ENCODE measurements at places on chromosomes 6 and 20.

GRCh38 chr20:25470045-25470444, 62.6 kb downstream of the GINS1 start:
- DNase-seq, result no peak

GRCh38 chr20:24938498-24938897, 10.6 kb upstream of the CST7 start:
- DNase-seq, result no peak

GRCh38 chr6:36065916-36066315, 38.3 kb downstream of the MAPK14 start:
- DNase-seq, result no peak

- no peak for DNase-seq
Observed at GRCh38 chr6:136149311-136149710, 100.8 kb downstream of the MTFR2 start.

DNA sequence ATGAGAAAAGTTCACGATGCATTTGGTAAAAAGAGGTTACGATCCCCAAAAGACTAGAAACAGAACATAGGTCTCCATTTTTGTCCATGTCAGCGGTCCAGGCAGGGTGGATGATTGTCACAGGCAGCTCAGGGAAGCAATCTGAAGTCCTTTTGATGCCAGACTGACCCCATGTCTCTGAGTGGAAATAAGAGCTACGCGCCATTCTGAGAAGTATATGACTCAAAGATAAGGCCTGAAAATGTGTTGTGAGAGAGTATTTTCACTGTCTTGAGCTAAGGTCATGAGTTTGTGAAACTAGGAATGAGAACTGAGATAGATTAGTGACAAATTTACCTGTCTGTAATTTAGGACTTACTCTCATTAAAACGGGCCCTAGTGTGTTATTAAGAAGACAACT, 69.5 kb downstream of the LYRM4 start:
- DNase-seq, result no peak

- no peak for DNase-seq
Observed at GRCh38 chr6:125198398-125198937, 44.9 kb downstream of the TPD52L1 start.

DNA sequence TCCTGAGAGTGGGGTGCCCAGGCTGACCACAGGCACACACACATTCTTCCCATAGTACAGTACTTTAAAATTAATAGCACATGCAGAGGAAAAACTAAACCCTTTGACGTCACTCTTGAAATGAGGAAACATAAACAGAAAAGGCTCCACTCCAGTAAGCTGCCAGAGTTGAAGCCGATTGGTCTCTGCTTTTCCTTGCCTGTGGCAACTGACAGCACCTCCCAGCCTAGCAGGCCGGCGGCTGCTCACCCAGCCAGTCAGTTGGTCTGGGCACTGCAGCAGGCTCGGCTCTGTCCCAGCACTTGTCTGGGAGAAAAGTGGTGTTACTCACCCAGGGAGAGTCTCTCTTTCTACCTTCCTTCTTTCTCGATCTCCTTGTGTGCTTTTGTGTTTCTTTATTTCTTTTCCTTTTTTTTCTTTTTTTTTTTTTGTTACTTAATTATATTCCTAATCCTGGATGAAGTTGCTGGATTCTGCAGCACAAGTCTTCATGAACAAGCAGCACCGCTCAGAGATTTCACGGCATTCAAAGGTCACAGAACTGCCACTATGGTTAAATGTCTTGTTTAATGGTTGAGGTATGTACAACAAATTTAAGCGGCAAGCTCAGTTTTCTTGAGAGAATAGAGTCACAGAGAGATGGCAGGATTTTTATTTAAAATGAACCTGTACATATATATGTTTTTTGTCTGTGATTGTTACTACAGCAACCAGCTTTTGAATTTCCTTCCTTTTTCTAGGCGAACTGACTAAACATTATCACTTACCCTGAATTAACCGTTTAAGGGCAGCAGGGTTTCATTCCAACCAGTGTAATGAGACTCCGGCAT, at the start of gene PDE7B:
Gene PDE7B (plus strand): TSS at position 260 of the 830 bp plus-strand sequence.
- no peak for DNase-seq

DNA sequence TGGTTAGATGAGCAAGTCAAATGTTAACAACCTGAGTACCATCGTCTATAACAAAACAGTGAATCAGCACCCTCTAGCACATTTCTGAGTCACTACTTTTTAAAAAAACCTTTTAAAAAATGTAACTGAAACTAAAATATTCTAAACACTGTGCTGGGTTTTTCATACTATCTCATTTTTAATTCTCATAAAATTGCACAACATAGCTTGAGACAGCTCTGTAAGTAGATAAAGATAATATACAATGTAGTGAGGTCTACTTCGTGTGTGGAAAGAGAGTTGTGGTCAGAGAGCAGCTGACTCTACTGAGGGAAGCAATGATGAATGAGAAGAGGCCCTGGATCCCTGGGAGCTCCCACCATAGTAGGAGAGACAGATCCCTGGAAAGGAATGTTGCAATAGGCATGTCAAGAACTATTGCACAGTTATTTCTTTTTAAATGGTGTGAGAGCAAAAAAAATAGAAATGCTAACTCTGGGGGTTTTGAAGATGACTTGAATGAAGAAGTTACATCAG, 13.6 kb upstream of the CALHM6 start:
- DNase-seq, result no peak

- DNase-seq, result no peak
Observed at GRCh38 chr6:154509421-154510143, 903 bp downstream of the CNKSR3 start.

DNA sequence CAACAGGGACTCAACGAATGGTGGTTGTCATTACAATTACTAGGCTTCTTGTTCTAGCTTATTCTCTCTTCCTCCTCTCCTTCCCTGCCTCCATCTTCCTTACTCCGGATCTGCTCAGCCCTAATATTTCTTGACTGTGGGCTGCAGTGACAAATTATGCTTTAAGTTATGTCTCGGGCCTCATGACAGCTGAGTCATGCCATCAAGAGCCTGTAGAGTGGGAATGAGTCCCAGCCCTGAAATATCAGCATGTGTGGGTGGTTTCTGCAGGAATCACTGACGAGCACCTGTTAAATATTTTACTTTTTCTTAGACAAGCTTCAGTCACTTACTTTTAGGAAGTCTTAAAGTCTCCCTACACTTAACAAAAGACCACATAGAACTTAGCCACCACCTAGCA, 83.1 kb upstream of the CBLN4 start:
- no peak for DNase-seq

GRCh38 chr6:119156757-119157505, 78.5 kb upstream of the FAM184A start:
- no peak for DNase-seq

DNA sequence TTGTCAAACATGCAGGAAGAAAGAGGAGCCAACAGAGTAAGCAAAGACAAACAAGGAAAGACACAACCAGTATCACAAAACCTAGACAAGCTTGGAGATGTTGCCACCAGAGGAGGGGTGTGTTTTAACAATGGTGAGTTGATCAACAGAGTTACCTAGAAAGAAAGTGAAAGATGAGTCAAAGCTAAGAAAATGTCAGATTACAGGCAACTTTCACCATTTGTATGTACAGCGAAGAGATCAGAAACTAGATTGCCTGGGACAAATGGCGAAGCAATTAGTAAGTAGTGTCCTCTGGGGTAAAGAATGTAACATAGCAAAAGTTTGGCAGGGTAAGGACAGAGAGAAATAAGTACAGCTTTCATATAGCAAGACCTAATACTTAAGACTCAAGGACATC, 51.6 kb upstream of the POU3F2 start:
- no peak for DNase-seq

- DNase-seq, result no peak
Observed at GRCh38 chr6:133959667-133960368, 6.8 kb downstream of the TBPL1 start.

GRCh38 chr6:167496707-167497106, 171.8 kb downstream of the TTLL2 start:
- DNase-seq, result no peak

DNA sequence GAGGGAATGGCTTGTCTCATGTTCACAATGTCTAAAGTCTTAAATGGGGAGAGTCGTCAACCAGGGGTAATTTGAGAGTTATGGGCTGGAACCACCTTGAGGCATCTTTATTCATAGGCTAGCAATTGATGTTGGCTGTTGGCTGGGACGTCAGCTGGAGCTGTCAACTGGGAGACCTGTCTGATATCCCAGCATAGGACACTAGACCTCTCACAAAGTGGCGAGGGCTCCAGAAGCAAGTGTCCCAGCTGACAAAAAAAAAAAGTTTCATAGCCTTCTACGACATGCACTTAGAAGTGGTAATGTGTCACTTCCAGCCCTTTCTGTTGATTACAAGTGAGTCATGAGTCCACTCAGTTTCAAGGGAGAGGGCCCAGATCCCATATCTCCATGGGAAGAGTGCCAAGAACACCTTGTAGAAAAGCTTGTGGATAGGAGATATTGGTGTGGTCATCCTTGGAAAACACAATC, 278.0 kb downstream of the ESR1 start:
- DNase-seq, result no peak

- no peak for DNase-seq
Observed at GRCh38 chr6:16069222-16069621, 59.7 kb upstream of the MYLIP start.

- no peak for DNase-seq
Observed at GRCh38 chr6:145075425-145075824, 659.9 kb downstream of the EPM2A start.

DNA sequence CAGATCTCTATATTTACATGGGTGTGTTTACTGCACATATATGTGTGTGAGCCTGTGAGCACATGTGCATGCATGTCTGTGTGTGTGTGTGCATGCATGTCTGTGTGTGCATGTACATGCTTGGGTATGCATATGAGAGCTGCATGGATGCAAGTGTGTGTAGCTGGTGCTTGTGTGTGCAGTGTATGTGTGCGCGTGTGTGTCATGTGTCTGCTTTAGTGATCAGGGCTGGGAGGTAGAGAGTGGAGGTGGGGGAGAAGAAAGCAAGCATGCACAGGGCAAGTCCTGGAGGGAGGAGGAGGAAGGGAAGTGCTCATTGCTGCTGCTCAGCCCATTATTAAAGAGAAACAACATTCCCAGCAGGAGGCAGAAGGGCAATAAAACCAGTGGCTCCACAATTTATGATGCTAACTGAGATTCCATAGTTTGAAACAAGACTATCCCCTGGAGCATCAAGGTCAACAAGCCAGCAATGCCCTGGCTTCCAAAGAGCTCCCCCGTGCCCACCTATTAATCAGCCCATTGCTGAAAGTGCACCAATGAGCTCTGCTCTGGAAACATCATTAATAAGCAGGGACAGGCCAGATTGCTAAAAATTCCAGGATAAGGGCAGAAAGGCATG, 414.0 kb downstream of the MAFB start:
- no peak for DNase-seq

GRCh38 chr6:154926366-154926765, 68.7 kb upstream of the TIAM2 start:
- DNase-seq, result no peak

DNA sequence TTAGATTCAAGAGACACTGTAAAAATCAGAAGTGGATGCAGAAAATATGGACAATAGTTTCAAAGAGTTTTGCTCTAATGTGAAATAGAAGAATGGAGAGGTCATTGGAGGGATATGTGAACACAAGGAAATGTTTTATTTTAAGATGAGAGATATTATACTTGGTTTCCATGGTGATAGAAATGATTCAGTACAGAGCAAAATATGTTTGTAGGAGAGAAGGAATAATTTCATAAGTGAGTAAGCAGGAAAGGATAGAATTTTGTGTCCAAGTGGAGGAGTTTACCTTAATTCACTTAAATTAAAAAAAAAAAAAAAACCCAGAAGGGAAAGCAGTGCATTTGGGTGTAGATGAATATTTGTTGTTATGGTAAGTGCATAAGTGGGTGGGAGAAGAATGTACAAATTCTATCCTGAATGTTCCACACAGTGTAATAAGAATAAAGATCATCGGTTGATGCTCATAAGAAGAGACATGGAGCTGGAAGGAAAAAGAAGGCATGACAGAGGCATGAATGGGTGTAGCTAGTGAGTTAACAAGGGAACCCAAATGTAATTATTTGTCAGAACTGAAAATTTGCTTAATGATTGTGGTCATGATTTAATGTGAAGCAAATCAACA, 688.9 kb upstream of the GJE1 start:
- no peak for DNase-seq

- DNase-seq, result no peak
Observed at GRCh38 chr6:161477876-161478425, 204.1 kb upstream of the AGPAT4 start.

DNA sequence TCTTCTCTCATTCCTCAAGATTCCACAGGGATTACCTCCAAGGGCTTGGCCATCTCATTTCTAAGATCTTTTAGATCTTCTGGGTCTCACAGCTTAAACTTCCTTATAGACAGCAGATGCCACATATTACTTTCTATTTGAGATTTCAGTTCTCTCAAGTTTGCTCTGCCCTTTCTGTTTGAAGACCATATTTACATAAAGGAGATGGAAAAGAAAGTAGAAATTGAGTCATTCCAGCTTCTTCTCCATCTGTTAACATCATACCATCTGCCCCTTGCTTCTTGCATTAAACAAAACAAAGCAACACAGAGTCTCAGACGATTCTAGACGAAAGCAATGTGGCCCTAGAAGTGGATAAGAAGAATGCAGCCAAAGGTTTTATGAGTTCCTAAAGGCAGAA, 203.4 kb downstream of the TTLL2 start:
- no peak for DNase-seq

DNA sequence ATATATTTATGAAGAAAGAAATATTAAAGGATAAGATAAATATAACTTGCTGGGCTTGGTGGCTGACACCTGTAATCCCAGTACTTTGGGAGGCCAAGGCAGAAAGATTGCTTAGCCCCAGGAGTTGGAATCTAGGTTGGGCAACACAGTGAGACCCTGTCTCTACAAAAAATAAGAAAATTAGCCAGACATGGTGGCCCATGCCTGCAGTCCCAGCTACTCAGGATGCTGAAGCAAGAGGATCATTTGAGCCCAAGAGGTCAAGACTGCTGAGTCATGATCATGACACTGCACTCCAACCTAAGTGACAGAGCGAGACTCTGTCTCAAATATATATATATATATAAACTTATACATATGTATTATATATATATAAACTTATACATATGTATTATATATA, 164.0 kb downstream of the MRPL14 start:
- no peak for DNase-seq

DNA sequence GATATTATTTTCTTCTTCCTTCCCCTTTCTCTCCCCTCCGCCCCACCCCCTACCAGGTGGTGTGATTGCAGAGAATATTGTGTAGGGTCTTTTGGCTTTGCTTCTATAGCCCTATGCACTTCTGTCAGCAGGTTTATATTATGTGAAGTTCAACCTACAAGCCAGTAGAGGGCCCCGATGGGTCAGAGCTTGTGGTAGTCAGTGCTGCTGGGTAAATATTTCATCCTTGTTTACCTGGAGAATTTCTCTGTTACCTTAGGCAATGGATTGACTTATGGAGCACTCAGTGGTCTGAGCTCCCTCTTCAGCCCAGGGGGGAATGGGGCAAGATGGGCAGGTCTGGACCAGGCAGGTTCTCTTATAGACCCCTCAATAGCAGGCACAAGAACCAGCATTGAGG, 720.9 kb downstream of the GRIK2 start:
- DNase-seq, result no peak

DNA sequence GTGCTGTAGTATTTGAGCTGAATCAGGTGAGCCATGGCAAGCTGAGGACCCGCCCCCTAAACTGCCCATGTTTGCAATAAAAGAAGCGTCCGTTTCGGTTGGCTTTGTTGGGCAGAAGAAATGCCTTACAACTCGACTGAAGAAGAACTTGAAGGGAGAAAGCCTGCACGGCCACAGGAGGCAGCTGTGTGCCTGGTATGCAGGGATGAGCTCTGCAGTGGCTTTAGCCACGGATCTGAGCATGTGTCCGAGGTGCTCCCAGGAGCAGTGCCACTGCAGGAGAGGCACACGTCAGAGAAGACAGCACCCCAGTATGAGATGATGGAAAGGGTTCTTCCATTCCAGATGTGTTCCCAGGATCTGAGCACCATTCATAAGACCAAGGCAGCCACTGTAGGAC, 23.5 kb downstream of the KIZ start:
- DNase-seq, result no peak
